ENCODE measurements at places on chromosomes 2 and 18.

- no peak for DNase-seq
Measured at GRCh38 chr18:7232218-7232617, 1.3 kb downstream of the LRRC30 start.

DNA sequence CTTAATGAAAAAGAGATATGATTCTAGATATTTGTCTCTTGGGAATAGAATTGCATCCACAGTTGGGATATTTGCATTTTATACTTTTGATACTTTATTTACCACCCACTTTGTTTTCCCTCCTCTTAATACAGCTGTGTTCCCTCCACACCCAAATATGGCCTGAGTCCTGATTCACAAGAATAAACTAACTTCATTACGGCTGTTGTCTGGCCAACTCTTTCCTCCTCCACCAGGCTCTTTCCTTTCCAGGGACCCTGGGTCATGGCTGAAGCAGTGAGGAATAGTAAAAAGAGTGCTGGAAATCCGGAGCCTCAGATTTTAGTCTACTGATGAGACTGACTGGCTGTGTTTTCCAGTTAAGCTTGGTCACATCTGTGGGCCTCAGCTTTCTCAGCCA lies 48.4 kb upstream of the STAM2 start:
- no peak for DNase-seq

GRCh38 chr18:76522551-76522950 lies 27.5 kb upstream of the ZNF516 start:
- DNase-seq = no peak

GRCh38 chr2:167732326-167732725 lies 515.1 kb downstream of the STK39 start:
- no peak for DNase-seq

- no peak for DNase-seq
Measured at GRCh38 chr18:35564795-35565453, 16.6 kb upstream of the GALNT1 start.

GRCh38 chr2:240630771-240631547 lies 5.7 kb downstream of the GPR35 start:
- DNase-seq = no peak

DNA sequence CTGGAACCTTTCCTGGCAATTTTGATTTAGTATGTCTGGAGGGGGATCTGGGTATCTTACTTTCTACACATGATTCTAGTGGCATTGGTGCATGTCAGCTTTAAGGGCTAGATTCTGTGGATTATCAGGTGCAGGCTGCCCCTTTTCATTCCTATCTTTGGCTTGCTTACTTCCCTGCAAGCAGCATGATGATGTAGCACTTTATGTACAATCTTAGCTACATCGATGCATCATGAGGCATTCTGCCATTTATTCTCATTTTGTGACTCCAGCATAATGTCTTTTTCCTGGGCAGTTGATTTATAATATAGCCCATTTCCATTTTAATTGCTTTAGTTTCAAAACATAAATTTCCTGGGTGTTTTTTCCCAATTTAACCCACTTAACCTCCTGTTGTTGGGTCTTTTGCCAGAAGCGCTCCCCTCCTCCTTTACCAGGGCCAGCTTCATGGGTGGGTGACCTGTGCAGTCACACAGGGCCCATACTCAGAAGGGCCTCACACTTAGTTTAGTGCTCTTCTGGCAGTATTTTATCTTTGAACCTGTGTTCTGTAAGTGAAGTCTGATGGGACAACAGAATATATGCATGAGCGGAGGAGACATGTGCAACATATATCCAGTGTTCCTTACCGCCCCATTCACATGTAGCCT lies 36.0 kb downstream of the TPGS2 start:
- DNase-seq = no peak

GRCh38 chr2:85734942-85735608 lies 18.7 kb upstream of the ATOH8 start:
- no peak for DNase-seq

DNA sequence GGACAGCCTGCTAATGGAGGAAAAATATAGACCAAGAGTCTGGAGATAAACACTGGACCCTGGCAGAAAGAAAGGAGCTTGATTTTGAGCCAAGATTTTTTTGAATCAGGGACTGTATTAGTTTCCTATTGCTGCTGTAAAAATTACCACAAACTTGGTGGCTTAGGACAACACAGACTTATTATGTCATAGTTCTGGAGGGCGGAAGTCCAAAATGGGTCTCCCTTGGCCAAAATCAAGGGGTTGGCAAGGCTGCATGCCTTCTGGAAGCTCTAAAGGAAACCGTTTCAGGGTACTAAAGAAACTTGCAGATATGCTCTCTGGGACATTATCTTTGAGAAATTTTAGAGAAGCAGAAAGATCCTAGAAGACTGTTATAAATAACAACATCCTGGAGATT lies 140.1 kb downstream of the BABAM2 start:
- no peak for DNase-seq
